Stimulated activated CD4-positive, alpha-beta T cell treated with anti-CD3 and anti-CD28 coated beads, Interleukin-2, amount 100 ng/mL, for 48 hours (primary cell): ENCODE measurements at places on chromosomes 7 and 10.

GRCh38 chr7:105743351-105744090 lies 132.9 kb downstream of the ATXN7L1 start:
- DNase-seq, result no peak

DNA sequence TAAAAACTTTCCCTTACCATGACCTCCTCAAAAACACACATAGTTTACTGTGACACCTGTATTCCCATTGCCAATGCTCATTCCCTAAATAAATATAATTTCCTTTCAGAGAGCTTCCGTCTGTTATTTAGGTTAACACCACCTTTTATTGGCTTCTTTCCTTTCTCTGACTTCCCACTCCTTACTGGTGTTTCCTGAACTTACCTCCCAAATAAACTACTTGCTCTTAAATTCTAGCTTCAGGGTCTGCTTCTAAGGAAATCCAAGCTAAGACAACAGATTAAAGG lies 67.4 kb upstream of the ZNF746 start:
- DNase-seq, result no peak

- no peak for DNase-seq
These were observed 16.2 kb upstream of the LRRN3 start for GRCh38 chr7:111074748-111075146.

DNA sequence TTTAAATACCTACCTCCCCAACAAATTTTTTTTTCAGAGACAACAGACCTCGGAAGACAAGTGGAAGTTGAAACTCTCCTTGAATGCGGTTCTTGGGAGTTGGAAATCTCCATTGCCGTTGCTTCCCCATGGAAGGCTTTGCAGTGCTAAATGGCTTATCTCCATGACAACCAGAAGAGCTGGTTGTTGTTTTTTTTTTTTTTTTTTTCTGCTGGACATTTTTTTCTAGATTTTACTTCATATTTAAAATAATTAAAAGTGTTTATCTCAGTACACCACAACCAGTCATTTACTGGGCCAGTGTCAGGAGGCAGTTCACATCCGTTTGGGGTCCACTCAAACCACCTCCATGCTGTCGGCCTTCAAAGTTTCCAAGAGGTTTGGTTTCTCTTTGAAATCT lies 348.5 kb upstream of the PRKCQ start:
- no peak for DNase-seq

DNA sequence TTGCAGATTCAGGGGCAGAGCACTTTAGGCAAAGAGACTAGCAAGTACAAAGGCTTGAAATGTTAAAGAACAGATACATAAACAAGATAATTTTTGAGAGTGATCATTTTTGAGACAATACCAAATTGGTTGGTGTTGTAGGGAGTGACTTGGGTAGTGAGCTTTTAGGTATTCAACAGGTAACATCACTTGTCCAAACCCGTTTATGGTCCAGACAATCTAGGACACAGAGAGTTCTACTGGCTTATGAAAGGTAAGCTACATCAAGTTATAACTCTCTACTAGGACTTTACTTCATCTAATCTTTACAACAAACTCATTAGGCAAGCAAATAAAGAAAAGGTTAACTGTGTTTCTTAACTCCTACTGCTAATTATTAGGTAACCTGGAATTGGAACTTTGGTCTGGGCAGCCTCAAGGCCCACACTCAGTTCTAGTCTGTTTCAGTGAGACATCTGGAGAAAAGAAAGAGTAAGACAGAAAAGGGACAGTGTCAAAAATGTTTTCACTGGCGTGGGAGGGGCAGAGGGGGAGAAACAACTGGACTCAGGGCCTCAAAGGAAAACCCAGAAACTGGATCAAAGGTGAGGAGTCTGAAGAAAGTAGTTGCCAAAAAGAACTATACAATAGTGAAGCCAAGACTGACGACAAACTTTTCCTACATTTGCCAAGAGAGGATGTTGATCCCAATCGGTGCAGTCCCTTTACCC lies 39.2 kb downstream of the GNAT3 start:
- DNase-seq, result no peak

- DNase-seq, result no peak
These were observed 157.4 kb downstream of the DYNC1I1 start for GRCh38 chr7:95929710-95930280.

- no peak for DNase-seq
These were observed 722 bp downstream of the DENND10 start for GRCh38 chr10:119104654-119105015.

DNA sequence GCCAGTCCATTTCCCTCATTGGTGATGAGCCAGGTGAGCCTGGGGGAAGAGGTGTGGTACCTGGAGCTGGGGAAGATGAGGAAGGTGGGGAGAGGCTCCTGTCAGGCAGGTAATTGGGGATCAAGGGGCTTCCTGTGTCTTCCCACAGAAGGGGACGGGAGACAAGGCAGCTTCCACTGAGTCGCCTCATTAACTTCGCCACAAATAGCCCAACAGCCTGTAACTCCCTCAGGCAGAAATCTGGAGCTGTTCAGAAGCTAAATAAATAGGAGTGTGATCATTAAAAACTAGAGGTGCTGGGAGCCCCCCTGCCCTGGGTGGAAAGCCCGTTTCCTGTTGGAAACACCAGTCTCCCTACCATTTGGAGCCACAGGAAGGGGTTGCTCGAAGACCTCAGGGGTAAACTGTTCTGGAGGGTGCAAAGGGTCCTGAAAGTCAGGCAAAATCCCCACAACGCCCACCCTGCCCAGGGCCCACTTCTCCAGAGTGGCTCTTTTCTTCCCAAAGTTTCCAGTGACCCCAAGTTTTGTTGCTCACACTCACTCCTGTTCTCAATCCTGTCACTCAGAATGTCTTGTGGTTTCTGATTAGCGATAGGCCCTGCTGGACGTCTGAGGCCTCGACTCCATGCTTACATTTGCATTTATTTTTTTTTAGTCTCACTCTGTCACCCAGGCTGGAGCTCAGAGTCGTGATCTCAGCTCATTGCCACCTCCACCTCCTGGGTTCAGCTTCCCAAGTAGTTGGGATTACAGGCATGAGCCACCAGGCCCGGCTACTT lies 25.7 kb downstream of the UNC5B start:
- no peak for DNase-seq

DNA sequence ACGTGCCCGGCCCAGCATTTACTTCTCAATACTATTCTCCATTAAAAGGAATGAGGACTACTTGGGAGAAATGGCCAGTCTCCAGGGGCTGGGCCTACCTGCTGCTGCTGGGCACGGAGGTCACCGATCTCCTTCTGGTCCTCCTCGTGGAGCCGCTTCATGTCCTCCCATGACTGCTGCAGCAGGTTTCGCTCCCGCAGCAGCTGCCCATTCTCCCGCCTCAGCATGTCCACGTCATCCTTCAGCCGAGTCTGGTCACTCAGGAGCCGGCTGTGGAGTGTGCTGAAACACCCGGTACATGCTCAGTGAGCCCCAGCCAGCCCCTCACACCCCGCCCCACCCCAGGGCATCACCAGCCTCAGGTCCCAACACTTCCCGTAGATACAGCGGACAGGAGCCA lies 73.3 kb downstream of the DLG5 start:
- DNase-seq, result no peak

DNA sequence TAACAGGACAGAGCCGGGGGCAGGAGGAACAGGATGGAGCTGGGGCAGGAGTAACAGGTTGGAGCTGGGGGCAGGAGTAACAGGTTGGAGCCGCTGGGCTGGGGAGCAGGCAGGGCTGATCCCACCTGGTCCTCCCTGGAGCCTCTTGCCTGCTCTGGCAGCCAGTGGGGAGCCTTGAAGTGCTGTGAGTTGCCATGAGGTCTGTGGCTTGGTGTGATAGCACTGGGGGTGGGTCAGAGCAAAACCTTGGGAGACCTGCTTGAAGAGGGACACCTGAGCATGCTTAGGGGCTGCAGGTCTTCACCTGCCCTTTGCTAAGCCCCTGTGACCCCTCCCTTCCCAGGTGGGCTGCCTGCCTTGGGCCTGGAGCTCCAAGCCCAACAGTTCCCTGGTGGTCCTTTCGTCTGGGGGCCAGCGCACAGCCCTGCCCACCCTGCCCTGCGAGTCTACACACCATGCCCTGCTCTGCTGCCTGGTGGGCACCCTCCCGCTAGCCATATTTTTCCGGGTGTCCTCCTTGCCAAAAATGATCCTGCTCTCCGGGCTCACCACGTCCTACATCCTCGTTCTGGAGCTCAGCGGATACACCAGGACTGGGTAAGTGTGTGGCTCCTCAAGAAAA lies 111.6 kb downstream of the ADCY1 start:
- DNase-seq, result no peak

GRCh38 chr10:117248750-117249465 lies 8.0 kb downstream of the SLC18A2 start:
- DNase-seq, result no peak

DNA sequence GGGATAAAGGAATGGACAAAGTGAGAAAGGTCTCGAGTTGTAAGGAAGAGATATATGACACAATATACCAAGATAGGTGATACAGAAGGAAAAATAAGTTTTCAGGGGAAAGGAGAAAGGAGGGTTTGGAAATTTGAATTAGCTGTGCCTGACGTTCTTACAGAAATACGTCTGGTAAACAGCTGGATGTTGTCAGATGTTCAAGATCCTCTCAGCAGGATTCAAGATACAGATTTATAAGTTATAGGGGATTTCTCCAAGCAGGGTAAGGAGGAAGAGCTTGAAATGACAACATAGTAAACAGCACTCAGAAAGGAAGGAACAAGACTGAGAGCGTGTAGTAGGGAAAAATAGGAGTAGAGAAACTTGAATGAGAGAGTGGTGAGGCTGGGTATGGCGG lies 1184.1 kb downstream of the TYW1 start:
- DNase-seq, result no peak

GRCh38 chr10:84190621-84191020 lies 3.7 kb upstream of the CDHR1 start:
- no peak for DNase-seq

DNA sequence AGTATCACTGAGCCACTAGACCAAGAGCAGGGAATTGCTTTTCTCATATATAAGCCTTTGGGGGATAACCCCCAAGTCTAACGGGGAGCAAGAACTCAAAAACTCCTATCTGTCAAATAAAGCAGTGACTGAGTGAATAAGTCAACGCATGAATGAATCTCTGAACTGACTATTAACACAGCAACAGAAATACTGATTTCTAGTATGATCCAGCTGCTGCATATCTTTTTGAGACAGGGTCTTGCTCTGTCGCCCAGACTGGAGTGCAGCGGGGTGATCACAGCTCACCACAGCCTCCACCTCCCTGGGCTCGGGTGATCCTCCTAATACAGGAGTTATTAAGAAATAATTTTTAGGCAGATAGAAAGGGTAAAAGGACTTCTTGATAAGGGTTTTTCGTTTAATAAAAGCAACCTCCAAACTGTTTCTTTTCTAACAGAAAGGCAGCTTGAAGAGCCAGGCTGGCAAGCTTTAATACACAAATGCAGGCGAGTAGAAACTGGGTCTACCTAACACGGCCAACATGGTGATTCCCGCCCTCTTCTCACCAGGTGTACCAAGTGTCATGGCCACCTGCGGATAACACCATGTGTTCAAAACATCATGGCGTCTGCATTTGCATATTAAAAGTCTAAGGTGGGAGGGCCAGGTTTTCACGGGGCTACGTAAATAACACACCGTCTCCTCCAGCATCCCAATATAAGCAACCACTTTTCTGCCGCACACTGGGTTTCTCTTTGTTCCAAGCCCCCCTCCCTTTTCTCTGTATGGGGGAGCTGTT lies 631.9 kb downstream of the PARD3 start:
- DNase-seq, result no peak

DNA sequence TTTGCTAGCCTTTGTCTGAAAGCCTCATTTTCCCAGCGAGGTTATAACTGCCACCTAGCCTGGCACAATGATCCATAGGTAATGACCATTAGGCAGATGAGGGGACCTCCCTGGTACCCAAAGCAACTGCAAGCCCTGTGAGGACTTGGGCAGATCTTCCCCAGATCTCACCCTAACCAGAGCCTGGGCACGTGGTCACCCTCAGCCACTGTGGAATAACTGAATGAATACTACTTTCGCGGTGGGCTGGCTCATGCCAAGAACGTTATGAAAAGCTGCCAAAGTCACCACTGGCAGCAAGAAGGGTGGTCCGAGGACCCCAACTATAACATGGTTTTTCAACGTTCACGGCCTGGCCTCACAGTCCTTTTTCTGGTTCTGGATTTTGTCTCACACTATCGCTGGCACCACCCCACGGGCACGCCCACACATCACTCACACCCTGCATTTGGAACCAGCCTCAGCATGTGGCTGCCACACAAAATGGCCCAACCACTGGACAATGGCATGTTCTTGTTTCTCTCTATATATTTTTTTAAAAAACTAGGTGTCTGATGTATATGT lies 3.4 kb downstream of the PRKAG2 start:
- no peak for DNase-seq

DNA sequence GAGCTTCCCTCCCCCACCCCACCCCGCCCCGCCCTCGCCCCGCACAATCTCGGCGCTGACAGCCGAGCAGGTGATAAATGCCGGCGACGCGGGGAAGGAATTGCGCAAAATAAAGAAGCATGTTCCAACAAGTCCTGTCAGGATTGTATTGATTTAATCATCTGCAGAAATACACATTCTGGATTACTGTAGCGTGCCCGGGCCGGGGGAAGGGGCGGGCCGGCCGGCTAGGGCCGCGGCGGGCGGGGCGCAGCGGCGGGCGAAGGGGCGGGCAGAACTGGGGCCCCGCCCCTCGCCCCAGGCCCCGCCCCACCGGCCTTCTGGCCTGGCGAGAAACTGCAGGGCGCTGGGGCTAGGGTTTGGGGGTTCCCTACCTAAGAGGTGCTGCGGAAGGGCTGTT lies 88.9 kb upstream of the PAX2 start:
- DNase-seq, result peak; percentile 29

DNA sequence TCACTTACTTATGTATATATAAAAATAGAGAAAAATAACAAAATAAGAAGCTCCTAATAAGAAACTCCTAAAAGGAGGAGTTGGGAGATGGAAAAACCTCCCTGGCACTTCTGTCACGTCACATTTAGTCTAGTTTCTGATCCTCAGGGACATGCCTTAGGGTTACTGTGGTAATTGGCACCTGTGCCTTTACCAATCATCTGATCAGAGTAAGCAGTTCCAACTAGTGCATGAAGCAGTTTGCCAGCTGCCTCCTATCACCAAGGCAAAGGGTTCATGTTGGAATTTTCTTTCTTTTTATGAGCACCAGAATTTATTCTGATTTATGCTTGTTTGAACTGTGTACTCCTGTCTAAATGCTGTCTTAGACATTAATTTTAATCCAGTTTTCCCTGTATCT lies 49.9 kb downstream of the ARL4A start:
- DNase-seq, result no peak

DNA sequence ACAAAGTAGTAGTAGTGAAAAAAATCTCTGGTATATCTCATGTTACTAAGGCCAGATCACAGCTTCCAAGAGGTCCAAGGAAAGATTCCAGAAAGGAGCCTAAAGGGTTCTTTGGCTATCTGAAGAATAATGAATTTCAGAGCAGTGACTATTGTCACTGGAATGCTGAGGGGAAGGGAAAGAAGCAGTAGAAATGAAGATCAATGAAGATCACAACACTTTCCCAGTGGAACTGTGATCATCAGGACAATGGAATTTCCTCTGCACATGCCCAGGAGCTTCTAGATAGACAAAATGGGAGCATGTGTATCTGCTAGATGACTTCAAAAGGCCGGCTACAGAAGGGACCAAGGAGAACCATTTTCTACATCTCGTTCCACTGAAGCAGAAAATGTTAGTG lies 219.5 kb upstream of the PHYHIPL start:
- DNase-seq, result no peak

- DNase-seq, result no peak
These were observed 277.1 kb downstream of the CACNA2D1 start for GRCh38 chr7:82166260-82167015.

GRCh38 chr7:7138897-7139296 lies 43.4 kb upstream of the C1GALT1 start:
- no peak for DNase-seq

GRCh38 chr10:122073508-122073907 lies 84.5 kb downstream of the TACC2 start:
- no peak for DNase-seq

GRCh38 chr10:68489919-68490318 lies 18.1 kb upstream of the DNA2 start:
- DNase-seq, result no peak
